PC-9 (cell line): ENCODE measurements at places on chromosomes 6 and 20. TPM values are rescaled to one million over a fixed set of nuclear protein-coding genes. Genes with fewer than 3 reads are reported as not detected.

The RAD21L1 gene
- total RNA-seq, result 0.60 TPM in 1 of 2 replicates, not detected in the other

The NFATC2 gene
- total RNA-seq, result 6.3 and 6.8 TPM in 2 replicates

The PSMB1 gene
- 140 and 169 TPM in 2 replicates for total RNA-seq

The LIME1 gene
- 18.7 and 24.8 TPM in 2 replicates for total RNA-seq

The COL9A3 gene
- total RNA-seq, result 8.3 and 8.5 TPM in 2 replicates
